ENCODE measurements at places on chromosomes 7 and 10.
A peak's percentile ranks its signal among the peaks of the same experiment; 100 is the strongest.

GRCh38 chr7:95669513-95669912 is 73.2 kb upstream of the PDK4 start:
- DNase-seq = no peak

- no peak for DNase-seq
These were observed 25.8 kb upstream of the EEPD1 start for GRCh38 chr7:36127075-36127740.

- no peak for DNase-seq
These were observed 39.1 kb downstream of the MINDY3 start for GRCh38 chr10:15821046-15821683.

DNA sequence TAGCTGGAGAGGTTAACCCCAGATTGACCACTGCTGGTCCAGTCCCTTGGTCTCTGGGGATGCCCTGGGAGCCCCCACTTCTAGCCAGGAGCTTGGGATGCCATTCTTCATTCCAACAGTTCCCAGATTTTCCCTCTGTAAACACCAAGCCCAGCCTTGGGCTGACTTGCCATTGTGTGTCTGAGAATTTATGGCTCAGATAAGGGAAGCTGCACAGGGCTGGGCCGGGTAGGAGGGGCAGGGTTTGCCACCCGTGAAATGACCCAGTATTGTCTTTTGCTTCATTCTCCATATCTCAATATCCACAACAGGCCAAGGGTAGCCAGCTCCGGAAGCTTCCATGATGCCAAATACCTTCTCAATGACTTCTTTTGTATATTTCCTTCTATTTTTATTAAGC is 32.1 kb downstream of the AFAP1L2 start:
- DNase-seq = no peak

DNA sequence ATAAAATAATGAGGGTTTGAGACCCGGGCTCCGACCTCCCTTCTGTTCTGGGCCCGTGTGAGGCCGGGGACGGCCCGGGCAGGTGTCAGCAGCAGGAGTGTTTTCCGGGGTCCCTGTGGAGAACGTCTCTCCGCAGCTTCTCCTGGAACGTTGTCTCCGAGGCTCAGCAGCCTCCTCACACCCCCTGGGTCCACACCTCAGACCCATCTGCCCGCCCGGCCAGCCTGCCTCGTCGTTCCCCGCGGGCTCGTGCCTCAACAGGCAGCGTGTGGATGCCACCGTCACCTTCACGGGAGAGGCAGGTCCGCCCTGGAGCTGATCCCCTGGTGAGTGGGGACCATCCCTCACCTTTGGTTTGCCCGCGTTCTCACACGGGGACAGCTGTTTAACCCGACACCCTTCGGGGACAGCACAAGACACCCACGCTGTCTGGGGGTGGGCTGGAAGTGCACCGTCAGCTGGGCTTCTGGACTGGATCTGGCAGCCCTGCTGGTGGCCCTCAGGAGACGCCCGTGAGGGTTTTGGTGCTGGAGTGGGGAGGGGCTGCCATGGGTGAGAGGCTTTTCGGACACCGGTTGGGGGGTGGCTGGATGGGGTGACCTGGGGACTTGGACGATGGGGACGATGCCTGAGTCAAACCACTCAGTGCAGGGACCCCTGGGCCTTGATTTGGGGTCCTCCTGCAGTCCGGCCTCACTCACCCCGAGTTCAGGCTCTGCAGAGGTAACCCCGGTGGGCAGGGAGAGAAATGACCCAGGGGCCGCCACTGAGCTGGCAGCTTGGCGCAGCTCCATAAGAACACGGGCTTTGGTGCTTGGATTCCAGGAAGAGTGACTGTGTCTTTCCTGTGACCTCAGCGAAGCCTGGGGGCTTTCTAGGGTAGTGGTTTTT is 131.7 kb downstream of the DNAJB6 start:
- no peak for DNase-seq

GRCh38 chr10:15035385-15036301 is 8.1 kb upstream of the OLAH start:
- peak; percentile 11 for DNase-seq

DNA sequence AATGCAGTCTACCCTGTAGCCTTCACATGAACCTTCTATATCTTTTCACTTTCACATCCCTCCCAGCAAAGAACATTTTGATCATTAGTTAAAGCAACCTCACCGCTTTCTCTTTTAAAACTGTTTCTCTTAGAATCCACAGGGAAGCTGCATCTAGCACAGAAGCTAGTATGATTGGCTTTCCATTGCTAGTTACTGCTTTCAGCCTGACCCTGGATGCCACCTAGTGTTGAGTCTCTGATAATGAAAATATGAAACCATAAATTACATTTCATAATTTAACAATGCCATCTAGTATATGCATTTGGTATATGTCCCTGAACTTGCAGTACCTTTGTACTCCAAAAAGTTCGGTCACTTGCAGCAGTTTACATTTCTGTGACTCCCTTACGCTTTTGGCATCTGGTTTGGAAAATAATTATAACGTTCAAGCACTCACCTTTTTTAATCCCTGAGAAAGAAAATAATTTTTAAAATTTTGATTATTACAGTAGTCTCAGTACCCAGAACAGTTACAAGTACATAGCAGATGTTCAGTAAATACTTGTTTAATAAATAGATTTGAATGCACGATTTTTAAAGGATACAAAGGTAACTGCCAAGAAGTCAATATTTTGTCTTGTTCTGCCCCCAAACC is 22.7 kb downstream of the CISD1 start:
- no peak for DNase-seq

DNA sequence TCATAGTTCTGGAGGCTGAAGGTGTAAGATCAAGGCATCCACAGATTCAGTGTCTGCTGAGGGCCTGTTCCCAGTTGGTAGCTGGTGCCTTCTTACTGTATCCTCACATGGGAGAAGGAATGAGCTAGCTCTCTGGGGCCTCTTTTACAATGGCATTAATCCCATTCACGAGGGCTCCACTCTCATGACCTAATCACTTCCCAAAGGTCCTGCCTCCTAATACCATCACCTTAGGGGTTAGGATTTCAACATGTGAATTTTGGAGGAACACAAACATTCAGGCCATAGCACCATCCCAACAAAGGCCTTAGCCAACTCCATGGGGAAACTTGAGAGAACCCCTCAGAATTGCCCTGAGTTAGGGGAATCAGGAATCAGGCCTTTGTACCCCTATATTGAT is 66.1 kb upstream of the CREB5 start:
- no peak for DNase-seq

DNA sequence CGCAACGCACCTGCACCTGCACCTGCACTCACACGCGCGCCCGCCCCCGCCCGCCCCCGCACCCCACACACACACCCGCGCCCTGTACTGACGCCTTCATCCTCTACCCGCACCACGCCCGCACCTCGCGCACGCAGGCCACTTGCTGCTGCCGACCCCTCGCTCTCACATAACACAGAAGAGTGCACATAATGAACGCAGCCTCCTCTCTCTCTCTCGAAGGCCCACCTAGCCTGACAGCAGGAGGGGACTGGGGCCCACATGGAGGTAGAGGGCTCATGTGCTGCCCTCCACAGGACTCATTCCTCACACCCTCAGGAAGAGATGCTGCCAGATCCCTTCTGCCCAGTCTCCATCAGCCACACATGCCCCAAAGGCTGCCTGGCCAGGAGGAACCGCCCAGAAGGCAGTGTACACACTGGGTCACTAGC is 432 bp upstream of the CAMK2B start:
- DNase-seq = no peak

DNA sequence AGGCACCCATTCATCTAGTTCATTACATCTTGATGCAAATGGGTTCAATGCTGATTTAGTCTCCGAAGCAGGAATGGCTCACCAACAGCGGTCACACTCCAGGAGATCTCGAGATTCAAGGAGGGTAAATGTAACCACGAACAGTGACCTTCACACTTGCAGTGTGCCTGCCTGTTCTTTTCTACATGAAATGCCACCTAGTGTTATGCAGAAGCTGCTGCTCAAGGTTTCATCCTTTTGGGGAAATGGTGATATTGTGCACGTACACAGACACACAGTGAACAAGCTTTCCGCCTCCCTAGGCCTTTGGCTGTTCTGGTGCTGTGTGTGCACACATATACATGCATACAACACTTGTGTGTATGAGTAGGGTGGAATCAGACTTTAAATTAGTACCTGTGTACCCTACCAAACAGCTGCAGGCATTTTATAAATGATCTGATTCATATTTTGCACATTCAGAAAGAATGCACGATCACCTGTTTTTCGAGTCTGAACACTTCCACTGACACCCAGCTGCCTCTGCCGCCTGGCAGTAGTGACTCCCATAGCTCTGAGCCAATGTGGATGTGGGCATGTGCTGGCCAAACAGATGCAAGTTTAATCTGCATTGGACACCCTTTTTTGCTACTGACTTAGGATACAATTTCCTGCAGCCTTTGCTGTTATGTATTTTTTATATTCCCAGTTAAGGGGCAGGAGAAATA is 100.5 kb downstream of the TACC2 start:
- DNase-seq = no peak

DNA sequence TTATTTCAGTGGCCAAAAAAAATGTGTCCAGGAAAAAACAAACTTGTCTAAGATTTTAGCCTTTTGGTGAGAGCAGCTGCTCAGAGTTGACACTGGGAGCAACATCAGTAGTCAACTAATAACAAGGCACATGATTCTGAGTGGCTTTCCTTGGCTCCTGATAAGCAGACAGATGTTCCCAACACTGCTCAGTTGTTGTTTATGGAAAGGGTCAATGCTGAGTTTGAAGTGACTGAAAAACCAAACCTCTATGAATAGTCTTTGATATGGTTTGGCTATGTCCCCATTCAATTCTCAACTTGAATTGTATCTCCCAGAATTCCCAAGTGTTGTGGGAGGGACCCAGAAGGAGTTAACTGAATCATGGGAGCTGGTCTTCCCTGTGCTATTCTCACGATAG is 12.3 kb downstream of the DYDC1 start:
- DNase-seq = no peak

DNA sequence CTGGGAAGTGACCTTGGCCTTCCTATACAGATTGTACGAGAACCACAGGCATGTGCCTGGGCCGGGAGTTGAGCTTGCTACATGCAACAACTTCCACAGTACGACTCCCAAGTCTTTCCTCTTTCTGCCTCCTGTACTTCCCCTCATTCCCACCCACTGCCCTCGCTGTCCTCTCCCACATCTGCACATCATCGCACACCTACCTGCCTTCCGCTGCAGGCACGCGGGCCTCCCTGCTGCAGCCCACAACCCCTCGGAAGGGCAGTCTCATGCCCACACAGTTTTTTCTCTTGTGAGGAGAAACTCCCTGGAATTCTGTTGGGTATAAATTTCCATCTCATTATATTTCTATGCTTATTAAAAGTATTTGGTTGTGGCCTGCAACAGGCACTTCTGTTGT is 117.2 kb downstream of the ACTR3B start:
- no peak for DNase-seq

DNA sequence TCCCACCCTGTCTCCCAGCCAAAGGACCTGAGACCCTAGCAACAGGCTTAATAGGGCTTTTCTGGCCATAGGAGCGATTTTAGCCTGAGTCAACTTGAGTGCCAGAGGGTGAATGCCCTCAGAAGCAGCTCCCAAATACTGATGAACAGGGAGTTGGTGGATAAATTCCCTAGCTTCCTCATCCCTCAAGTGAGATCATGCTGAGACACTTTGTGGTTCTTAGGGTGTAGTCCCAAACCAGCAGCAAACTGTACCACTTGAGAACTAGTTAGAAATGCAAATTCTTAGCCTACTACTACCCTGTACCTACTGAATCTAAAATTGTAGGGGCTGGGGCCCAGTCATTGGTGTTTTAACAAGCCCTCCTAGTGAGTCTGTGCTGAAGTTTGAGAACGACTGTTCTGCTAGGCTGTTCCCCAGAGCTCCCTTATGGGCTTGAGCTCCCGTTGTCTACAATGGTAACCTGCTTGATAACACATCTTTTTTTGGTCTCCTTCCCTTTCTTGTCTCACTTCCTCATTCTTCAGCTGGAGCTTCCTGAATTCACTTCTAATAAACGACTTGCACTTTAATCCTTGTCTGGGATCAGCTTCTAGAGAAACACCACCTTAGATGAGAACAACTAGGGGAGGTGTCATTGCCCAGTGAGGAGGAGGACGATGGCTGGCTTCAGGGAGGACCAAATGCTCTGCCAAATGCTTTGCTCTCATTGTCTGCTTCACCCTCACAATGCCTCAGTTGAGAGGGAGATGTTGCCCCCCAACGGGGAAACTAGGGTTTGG is 18.2 kb upstream of the CDH23 start:
- DNase-seq = no peak

GRCh38 chr10:116007256-116007891 is 265.6 kb downstream of the GFRA1 start:
- peak; percentile 2 for DNase-seq

GRCh38 chr7:89593125-89593524 is 561.1 kb upstream of the STEAP1 start:
- no peak for DNase-seq

GRCh38 chr10:35386594-35387174 is 50.4 kb downstream of the CCNY start:
- DNase-seq = no peak

DNA sequence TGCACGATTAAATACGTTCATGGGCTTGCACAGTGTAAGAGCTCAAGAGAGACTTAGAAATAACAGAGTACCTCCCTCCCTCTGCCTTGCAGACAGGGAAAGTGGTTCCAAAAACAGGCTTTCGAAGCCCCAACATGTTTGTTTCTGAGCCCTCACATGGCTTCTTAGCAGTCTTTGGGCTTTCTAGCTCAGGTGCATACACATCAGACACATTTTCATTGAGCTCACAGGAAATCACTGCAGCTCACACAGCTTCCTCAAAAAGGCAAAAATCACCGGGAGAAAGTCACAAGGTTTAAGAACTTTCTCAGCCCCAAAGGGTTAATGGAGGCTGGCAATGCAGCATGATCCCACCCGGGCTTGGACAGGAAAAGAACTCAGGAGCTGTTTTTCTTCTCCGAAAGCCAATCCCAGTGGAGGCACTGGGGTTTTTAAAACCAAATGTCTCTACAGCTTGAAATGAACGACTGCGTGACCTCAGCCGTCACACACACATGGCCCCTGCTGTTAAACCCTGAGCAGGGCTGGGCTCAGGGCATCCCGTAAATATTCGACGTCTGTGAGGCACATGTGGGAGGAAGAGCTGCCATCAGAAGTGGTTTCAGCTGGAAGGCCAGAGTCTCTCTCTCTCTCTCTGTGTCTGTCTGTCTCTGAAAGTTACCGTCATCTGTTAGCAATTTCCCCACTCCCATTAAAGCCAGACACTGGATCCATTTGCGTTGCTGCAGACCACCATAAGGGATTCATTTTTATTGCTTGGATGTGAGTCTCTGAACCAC is 69.7 kb downstream of the CALML3 start:
- DNase-seq = no peak

GRCh38 chr7:33870120-33870519 is 35.2 kb upstream of the BMPER start:
- no peak for DNase-seq

- DNase-seq = no peak
These were observed 94.5 kb downstream of the ITGA8 start for GRCh38 chr10:15625261-15625660.

Data from nucleus accumbens (tissue), 56 donors.